ENCODE measurements at places on chromosomes 3 and 15.

GRCh38 chr3:149519912-149520311 is 45.4 kb downstream of the TM4SF4 start:
- DNase-seq, result no peak

GRCh38 chr15:100849021-100849854 is 30.4 kb upstream of the ALDH1A3 start:
- DNase-seq, result peak; percentile 44

DNA sequence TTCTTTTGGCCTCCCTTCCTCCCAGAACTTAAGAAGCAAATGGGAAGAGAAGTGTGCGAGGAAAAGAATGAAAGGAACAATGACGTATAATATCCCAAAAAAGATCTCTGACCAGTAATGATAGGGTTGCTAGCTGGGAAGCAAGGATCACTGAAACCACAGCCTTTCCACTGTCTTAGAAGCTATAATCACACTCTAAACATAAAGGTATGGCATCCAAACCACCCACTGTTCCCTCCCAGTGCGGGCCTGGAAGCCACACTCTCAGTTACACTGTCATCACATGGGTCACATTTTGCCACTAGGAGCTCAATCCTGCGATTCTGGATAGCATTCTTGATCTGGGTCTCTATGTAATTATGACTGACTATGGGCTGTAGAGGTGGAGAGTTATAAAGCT is 131.6 kb upstream of the HACD2 start:
- DNase-seq, result no peak

DNA sequence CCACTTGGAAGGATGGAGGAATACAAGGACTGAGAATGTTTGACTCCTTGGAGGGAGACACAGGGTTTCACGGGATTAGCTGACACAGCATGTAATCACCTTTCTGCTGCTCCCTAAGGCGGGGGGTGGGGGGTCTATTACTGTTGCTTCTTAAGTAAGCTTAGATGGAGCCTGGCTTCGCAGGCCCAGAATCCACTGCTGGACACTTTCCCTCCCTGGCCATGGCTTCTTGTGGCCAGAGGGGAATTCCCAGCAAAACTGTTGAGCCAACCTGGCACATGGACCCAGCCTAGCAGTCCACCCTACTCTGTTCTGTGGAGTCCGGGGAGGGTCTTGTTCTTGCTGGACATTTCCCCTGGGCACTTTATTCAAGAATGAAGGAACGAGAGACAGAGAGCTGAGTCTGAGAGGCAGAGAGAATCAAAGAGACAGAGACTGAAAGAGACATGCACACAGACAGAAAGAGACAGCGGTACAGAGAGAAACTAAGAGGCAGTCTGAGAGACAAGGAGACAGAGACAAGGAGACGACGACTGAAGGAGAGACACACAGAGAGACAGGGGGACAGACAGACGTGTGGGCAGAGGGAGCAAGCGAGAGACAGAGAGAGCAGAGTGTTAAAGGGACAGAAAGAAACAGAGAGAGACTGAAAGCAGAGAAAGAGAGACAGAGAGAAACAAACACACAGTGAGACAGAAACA is 55.6 kb upstream of the DLG1 start:
- no peak for DNase-seq

GRCh38 chr15:40843885-40844695 is at the start of gene SPINT1:
Gene SPINT1 (plus strand): TSS chr15:40844048. CDS start chr15:40844555, 507 bp downstream.
- DNase-seq, result peak; percentile 81

- no peak for DNase-seq
Observed at GRCh38 chr3:159859836-159860235, 128.8 kb upstream of the IL12A start.

DNA sequence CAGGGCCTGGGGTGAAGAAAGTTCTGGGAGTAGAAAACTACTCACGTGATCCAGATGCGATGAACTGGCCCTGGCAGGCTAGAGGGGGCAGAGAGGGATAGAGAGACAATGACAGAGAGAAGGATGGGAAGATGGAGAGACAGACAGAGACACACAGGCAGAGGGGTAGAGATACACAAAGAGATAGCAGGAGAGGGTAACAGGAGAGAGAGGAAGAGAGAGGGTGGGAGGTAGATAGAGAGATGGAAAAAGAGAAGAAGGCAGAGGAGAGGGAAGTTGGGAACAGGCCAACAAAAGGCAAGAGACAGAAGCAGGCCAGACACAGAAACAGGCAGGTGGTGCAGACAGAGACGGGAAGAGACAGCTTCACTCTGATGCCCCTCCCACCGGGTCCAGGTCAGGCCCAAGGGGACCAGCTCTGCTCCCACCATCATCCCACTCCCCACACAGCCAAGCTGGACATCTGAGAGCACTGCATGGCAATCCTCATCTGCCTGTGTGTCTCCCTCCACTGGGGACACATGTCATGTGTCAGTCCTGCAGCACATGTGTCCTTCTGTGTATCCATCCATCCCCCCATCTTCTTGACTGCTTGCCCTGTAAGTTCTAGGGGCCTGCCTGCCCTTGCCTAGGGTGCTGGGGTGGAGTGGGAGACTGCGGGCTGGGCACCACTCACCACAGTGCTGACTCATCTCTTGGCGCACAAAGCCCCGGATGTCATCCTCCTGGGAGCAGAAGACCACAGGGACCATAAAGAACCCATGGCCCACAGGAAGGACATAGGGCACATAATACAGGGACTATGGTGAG is 2.2 kb upstream of the UCN2 start:
- DNase-seq, result no peak

- DNase-seq, result no peak
Observed at GRCh38 chr3:120767106-120767505, 24.6 kb downstream of the GTF2E1 start.

GRCh38 chr15:91135201-91136130 is 35.4 kb downstream of the SV2B start:
- DNase-seq, result no peak

GRCh38 chr15:45156744-45157455 is 27.1 kb downstream of the DUOX1 start:
- DNase-seq, result no peak

GRCh38 chr15:28269097-28269496 is 52.9 kb downstream of the HERC2 start:
- DNase-seq, result no peak

DNA sequence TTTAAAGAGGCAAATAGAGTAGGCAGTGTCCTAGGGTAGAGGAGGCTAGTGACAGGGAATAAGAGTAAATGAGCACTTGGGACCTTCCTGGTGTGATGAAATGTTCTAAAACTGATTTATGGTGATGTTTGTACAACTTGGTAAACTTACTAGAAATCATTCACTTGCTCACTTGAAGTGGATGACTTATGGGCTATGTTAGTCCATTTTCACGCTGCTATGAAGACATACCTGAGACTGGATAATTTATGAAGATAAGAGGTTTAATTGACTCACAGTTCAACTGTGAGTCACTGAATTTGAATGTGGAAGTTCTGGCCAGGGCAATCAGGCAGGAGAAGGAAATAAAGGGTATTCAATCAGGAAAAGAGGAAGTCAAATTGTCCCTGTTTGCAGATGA is 31.7 kb upstream of the DHX36 start:
- DNase-seq, result no peak

- no peak for DNase-seq
Observed at GRCh38 chr3:144403040-144403457, 431.4 kb downstream of the DIPK2A start.

GRCh38 chr15:86555939-86556338 is 476.3 kb downstream of the AGBL1 start:
- no peak for DNase-seq

DNA sequence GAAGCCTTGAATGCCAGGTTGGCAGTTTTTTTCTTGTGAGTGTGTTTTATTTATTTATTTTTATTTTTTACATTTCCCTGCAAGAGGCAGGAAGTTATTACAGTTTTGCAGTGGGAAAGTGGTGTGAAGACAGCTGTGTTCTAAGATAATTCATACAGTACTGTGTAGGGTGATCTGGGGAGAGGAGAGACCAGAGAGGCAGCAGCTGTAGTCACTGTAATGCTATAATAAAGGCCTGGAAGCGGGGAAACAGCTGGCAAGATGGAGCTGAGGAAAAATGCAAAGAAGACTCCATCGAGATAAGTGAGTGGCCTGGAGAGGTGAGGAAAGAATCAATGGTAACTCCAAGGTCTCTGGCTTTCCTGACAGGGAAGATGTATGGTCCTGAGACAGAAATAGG is 23.1 kb downstream of the CNTN3 start:
- DNase-seq, result no peak

GRCh38 chr3:116384717-116385116 is 60.6 kb downstream of the LSAMP start:
- DNase-seq, result no peak

GRCh38 chr3:185815391-185816282 is 9.2 kb downstream of the IGF2BP2 start:
- no peak for DNase-seq

DNA sequence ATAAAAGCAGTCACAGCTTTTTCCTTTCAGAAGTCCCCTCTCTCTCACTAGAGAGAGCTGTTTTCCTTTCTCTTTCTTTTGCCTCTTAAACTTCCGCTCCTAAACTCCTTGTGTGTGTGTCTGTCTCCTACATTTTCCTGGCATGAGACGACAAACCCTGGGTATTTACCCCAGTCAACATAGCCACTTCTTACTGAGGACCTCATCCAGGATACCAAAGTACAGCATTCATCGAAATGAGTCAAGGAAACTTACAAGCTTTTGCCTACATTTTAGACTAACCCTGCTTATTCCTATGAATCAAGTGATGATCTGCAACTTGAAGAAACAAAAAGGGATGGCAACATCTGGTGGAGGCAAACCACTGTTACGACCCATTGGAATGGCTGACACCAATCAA is 16.7 kb downstream of the PATL2 start:
- DNase-seq, result no peak

- no peak for DNase-seq
Observed at GRCh38 chr15:68228971-68229385, 550 bp downstream of the CLN6 start.

DNA sequence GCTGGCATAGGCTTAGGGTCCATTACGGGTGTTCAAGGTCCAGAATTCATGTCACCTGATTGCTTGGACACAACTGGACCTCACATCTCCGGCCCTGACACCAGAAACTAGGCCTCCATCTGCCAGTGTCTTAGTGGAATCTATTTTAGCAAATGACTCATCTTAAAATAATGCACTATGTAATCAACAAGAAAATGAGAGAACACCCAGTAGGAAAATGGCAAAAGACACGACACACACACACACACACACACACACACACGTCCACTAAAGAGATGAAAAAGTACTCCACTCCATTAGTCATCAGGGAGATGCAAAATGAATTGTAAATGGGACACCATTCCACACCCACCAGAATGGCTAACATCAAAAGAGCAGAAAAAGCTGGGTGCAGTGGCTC is 11.2 kb downstream of the APBA2 start:
- DNase-seq, result no peak

GRCh38 chr3:69033470-69033869 is 18.7 kb downstream of the TMF1 start:
- no peak for DNase-seq

DNA sequence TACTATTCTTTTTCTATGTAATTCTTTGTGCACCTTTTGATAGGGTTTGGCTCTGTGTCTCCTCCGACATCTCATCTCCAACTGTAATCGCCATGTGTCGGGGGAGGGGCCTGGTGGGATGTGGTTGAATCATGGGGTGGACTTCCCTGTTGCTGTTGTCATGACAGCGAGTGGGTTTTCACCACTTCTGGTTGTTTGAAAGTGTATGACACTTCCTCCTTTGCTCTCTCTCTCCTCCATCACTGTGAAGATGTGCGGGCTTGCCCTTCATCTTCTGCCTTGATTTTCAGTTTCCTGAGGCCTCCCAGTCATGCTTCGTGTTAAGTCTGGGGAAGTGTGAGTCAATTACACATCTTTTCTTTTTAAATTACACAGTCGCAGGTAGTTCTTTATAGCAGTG is 225.8 kb upstream of the DPPA4 start:
- DNase-seq, result no peak

DNA sequence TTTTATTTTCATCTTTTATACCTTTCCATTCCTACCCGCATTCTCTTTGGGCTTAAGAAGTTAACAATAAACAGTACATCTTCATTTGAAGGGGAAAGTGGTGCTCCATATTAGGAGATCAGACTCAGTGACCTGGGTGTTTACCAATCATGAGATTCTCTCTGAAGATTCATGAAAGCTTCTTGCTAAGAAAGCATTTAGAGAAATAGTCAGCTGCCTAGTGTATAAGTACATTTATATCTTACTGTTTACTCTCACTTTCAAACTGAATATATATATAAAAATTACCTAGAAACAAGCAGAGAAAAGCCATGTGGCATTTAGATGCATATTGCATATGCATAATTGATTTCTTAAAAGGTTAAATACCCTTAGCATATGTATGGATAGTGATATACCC is 100.5 kb downstream of the KCNH8 start:
- DNase-seq, result no peak

GRCh38 chr15:77542491-77543001 is 90.2 kb downstream of the LINGO1 start:
- no peak for DNase-seq

GRCh38 chr15:61047783-61048182 is 181.3 kb downstream of the RORA start:
- DNase-seq, result no peak

DNA sequence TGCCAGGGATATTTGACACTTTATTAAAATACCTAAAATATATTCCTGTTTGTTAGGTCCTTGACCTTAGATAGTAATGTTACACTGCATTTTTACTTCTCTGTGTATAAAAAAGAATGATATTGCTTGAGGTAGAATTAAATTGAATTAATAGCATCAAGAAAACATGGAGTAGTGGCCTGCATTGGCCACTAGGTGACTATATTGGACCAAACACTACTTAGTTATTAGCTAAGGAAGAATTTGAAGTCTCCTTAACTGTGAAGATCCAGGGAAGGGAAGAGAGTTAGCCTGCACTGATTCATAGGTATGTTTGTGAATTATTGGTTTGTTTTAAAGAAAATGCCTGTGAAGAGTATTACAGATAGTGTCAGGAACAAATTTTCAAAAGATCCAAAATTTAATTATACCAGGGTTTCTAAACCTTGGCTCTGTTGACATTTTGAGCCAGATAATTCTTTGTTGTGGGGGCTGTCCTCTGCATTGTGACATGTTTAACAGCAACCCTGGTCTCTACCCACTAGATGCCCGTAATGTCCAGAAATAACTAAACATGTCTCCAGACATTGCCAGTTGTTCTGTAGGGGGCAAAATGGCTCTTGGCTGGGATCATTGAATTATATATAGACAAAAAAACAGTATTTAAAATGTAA is 103.6 kb upstream of the THSD4 start:
- DNase-seq, result no peak

DNA sequence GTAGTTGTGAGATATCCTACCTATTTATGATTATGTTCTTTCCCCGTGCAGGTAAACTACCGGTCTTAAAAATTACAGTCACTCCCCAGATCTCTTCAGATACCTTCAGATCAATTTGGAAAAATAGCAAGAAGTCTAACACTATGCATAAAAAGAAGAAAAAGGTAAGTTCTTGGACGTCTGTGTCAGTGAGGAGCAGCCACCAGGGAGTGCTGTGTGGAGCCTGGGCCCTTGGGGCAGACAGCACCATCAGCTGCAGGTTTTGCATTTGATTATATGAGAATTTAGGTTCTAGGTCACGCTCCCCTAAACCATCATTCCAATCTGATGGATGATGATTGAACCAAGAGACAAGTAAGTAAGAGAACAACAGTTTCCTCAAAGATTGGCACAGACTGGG is 8.9 kb upstream of the RNF7 start:
- no peak for DNase-seq
